ENCODE measurements at places on chromosomes 7 and 10.

DNA sequence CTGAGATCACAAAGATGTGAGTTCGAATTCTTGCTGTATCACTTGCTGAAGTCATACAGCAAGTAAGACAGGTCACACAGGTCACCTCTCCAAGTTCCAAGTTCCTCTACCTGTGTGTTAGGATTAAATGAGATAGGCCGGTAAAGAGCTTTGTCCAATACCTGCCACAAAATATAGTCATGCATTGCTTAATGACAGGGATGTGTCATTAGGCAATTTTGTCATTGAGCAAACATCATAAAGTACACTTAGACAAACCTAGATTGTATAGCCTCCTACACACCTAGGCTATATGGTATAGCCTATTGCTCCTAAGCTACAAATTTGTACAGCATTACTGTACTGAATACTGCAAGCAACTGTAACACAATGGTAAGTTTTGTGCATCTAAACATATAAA, 469.4 kb downstream of the KCNMA1 start:
- DNase-seq = no peak

DNA sequence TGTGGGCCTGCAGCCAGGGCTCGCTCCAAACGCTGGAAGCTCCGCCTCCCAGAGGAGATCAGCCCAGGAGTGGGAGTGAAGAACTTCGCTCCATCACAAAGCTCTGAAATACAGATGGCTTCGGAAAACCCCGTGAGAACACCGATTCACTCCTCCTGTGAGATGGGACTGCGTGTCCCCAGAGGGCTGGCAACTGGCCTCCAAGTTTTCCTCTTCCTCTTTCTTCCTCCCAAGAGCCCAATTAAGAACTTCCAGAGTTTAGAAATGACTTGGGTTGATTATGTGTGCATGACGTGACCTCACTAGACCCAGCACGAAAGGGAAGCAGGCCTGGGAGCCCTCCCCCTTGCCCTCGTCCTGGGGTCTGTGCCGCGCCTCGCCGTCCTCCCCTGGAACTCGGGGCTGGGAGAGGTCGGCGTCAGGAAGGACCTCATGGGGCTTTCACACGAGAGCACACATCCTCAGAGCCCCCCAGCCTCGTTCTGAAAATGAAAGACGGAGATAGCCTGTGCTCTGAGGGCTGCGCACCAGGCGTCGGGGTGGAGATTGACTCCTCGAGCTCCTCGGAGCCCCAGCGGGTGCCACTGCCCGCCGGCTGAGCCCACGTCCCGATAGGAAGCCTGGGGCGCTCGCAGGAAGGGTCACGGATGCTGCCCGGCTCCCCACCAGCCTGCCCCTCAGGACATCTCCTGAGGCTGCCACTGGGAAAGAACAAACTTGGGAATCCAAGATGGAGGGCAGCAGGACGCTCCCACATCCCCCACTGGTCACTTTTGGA, 37.8 kb downstream of the PTPRN2 start:
- peak; percentile 70 for DNase-seq

DNA sequence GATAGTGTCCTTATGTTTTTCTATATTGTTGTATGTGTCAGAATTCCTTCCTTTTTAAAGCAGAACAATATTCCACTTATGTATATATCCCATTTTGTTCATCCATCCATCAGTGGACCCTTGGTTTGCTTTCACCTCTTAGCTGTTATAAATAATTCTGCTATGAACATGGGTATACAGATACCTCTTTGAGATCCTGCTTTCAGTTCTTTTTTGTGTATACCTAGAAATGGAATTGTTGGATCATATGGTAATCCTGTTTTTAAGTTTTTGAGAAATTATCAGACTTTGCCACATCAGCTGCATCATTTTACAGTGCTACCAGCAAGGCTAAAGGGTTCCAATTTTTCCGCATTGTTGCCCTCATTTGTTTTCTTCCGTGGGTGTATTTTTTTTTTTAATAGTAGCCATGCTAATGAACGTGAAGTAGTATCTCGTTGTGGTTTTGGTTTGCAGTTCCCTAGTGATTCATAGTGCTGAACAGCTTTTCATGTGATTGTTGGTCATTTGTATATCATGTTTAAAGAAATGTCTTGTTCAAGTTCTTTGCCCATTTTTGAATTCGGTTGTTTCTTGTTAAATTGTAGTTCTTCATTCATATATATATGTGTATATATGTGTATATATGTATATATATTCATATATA, 87.8 kb downstream of the LCOR start:
- no peak for DNase-seq

- peak; percentile 85 for DNase-seq
Observed at GRCh38 chr10:102678842-102679289, 34.6 kb downstream of the TRIM8 start.

- DNase-seq = no peak
Observed at GRCh38 chr7:147438216-147438615, 1152.3 kb upstream of the C7orf33 start.

DNA sequence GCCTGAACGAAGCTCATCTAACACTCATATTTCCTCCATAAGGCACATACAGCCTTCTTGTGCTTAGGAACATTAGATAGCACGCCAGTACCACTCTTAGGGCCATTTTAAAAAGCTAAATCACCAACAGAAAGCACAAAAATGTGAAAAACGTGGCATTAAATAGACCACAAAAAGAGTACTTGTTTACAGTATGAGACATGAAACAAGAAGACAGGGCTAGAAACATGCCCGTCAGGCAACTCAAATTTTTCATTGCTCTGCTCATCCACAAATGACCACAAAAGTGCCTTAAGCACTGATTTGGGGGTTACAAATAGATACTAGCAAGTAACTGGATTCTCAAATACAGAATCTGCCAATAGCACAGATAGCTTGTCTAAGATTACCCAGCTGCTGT, 67.8 kb downstream of the ELMO1 start:
- DNase-seq = no peak

DNA sequence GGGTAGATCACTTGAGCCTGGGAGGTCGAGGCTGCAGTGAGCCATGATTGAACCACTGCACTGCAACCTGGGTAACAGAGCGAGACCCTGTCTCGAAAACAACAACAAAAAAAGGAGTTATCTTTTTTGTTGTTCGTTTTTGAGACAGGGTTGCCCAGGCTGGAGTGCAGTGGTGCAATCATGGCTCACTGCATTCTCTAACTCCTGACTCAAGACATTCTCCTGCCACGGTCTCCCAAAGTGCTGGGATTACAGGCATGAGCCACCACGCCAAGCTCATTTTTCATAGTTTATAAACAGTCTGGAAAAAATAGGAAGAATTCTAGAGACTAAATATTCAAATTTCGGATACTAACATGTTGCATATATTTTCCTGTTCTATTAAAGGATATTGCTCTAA, 29.4 kb downstream of the SFXN4 start:
- DNase-seq = no peak

DNA sequence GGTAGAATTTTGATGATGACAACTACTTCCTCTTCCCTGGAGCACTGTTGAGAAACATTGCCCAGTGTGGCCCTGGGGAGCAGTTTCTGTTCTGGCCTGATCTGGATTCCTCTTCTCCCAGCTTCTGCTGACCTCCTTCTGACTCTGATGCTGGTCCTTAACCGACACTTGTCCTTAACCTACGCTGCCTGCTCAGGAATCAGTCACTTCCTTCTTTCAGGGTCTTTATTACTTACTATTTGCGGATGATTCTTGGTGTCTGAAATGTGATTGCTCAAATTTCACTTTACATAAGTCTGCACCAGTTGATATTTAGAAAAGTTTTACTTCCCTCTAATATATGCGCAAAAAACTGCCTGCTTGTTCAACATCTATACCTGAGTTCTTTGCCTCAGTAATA, 164.1 kb downstream of the PTEN start:
- no peak for DNase-seq

- no peak for DNase-seq
Observed at GRCh38 chr7:31023877-31024276, 28.2 kb upstream of the ADCYAP1R1 start.

DNA sequence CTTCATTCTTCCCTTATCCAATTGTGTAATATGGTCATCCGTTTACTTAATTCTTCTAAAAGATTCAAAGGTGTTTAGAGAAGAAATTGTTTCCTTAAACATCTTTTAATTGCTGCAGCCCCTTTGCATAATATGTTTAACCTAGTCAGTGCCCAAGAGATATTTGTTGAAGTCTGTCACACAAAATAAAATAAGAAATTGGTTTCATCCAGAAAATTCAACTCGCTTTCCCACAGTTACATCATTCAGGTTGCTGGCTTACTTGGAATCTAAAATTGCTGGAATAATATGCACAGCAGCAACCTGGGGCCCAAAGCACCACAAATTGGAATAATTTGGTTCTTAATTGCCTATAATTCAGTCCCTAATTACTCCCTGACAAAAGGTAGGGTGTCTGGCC, 155.1 kb upstream of the ETV1 start:
- no peak for DNase-seq

DNA sequence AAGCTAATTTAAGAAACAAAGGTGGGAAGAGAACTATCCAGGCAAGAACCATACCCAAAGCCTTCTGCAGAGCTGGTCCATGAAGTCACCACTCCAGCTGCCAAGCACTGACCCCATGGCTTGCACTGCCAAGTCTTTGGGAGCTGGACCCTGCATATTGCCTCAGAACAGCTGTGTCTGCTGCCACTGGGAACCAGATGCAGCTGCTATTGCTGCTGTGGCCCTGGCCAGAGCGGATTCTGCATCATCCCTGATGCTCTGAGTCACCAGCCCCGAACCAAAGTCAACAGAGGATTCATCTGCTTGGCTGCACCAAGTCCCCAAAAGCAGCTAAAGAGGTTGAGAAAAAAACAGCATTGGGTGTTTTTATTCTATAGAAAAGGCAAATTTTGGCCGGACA, 39.2 kb upstream of the GSAP start:
- no peak for DNase-seq

DNA sequence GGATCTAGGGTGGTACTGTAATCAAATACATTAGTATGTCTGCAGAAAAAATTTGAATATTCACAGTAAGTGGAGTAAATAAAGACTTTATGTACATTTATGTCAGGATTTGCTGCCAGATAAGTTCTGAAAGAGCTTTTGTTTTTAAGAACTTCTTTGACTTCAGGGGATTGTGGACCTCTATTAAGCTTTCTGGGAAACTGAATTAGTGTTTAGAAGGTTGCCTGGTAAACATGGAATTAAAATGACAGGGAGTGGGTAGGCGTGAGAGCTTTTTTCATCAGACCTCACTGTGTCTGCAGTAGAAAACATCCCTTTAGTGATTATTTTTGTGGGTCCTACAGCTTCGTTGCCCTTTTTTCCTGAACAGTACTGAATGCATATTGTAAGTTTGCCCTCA, 15.7 kb downstream of the SDHAF3 start:
- no peak for DNase-seq

GRCh38 chr10:101623528-101623927, 35.4 kb downstream of the DPCD start:
- no peak for DNase-seq

DNA sequence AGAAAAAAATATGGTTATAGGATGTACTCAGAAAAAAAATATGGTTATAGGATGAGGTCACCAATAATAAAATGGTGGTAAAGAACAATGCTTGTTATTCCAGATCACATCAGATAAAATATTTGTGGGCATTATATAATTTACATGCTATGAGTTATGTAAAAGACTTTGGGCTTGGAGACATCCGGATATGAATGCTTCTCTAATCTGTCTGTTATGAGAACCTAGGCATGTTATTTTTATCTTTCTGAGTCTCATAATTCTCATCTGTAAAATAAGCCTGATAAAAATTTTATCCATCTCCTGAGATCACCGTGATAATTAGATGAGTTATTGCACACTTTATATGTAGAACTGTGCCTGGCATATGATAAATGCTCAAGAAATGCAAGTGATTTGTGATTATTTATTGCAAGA, 37.8 kb downstream of the DKK1 start:
- no peak for DNase-seq

- no peak for DNase-seq
Observed at GRCh38 chr10:13139676-13140075, 21.7 kb upstream of the MCM10 start.

DNA sequence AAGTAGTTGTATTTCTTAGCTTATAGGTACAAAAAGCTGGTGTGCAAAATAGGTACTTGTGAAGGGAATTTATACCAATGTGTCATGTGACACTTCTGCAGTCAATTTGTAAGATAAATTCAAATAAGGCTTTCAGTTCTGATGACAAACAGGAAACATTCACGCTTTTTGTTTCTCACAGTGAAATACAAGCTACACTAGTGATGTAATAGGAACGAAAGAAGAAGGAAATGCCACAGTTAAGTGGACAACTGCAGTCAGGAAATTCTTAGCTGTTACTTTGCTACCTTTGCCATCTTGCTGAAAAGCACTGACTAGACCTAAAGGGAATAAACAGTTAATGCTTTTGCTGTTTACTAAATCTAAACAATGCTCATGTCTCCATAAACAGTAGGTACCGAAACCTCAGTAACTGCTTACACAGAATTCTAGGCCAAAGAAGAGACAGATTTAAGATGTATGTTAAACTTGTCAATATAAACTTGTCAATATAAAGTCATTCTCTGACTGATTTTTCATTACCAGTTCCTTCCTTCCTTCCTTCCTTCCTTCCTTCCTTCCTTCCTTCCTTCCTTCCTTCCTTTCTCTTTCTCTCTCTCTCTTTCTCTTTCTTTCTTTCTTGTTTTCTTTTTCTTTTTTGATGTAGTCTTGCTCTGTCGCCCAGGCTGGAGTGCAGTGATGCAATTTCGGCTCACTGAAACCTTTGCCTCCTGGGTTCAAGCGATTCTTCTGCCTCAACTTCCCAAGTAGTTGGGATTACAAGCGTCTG, 10.1 kb downstream of the OTUD1 start:
- DNase-seq = no peak

- DNase-seq = no peak
Observed at GRCh38 chr10:70563230-70563629, 39.3 kb downstream of the PRF1 start.

- peak; percentile 58 for DNase-seq
Observed at GRCh38 chr7:27199849-27200760, at the start of gene HOXA13. Gene HOXA13 (minus strand): TSS chr7:27200091. CDS start chr7:27200077, 14 bp downstream.

DNA sequence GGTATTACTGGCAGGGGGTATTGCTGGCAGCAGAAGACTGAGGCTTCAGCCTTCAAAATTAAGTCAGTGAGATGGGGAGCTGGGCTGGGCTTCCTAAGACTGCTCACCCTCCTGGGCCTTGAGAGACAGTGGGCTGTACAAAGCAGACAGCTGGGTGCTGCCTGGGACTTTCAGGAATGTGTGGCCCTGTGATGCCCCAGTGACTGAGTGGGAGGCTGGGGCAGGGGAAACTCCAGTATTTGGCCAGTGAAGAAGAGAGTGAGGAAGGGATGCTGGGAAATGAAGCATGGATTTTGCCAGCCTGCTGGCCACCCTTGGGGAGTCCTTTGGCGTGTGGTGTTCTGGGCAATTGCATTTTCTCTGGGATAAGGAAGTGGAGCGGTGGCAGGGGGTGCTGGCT, 442 bp downstream of the ANKRD2 start:
- DNase-seq = no peak

GRCh38 chr7:25032774-25033743, 53.1 kb upstream of the OSBPL3 start:
- DNase-seq = no peak

DNA sequence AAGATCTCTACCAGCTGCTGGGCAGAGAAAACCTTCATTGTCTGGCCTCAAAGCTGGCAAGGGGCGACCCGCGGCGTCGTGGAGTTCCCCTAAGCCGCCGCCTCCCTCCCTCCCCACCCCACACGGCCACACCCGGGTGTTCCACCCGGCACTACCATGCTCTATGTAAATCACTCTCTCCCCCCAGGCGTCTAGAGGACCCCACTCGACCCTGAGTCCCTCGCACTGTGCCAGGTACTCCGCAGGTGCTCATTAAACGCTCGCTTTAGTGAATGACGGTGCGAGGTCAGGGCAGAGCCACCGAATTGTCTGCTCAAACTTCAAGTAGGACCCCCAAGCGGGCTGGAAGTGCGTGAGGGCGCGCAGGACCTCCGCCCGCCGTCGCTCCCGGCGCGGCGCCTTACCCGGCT, 628 bp downstream of the PARP12 start:
- DNase-seq = no peak
